ENCODE measurements at places on chromosomes 2 and 18. TPM values are rescaled to one million over a fixed set of nuclear protein-coding genes. Genes with fewer than 3 reads are reported as not detected.

DNA sequence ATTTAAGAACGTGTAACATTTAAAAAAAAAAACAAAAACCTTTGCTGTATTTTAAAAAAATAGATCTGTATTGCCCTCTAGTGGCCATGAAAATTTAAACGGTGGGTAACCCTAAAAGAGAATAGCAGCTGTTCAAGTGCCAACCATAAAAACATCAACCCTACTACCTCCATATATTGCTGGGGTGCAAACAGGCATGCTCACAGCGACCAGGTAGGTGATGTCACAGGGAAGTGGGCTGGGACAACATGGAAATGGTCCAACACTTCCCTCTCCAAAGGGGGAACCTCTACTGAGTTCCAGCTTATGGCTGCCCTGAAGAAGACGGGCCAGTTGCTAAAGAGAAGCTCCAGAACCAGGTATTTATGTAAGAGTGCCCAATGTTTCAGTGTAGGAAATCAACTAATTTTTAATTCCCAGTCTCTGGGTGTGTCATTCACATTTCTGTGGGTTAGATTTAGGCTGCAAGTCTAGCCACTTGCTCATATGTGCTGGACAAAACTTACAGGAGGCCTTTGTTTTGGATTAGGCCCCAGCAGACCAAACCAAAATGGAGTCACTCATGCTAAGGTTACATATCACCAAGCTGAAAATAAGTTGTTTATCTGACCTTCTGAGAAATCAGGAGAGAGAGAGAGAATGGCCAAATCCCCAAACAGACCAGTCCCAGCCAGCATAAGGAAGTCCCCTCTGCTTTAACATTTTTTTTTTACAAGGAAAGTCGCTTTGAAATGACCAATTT lies 54.5 kb downstream of the SKA1 start:
- DNase-seq: peak; percentile 76

- DNase-seq: peak; percentile 12
Observed at GRCh38 chr18:60978338-60978737, 354.9 kb upstream of the CDH20 start.

DNA sequence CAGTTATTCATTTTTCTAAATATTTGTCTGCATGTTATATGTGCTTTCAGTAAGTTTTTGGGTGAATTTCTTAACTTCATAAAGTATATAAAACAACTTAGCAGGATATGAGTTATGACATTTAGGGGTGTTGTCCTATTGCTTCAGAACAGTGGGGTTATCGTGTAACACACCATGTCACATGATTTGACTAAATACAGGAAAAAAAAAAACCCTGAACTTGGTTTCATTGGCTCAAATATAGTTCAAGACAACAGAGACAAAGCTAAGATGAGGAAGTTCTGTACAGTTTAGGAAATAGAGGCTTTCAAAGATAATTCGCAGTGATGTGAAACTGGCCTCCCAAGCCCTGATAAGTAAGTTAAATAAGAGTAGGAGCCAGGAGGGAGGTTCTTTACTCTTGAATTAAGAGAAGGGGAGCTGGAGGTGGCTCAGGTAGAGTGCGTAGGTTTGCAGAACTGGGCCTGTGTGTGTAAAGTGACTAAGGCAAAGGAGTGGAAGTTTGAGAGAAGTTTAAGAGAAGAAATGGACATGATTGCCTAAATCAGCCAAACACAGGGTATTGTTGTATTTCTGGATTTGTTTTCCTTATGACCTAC lies 53.9 kb downstream of the LIMS1 start:
- DNase-seq: no peak

GRCh38 chr2:231047274-231047922 lies 9.3 kb upstream of the PSMD1 start:
- no peak for DNase-seq

DNA sequence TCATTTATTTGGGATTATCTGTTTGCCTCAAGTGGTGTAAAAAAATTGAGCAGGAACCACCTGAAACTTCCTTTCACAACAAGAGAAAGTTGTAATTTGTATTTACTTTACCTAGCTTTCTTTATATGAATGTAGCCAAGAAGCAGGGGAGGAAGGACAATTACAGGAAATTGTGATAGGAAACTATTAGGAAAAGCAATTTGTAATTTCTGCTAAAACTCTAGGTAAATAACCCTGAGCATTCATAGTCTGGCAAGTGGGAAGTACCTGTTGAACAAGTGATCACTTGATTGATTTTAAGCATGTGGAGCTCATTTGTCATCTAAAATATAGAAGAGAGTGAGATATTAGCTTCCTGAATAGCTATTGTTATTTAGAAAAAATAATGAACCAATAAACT lies 5.0 kb downstream of the TFPI start:
- no peak for DNase-seq

Gene ACTR3
- 63.7 TPM for polyA plus RNA-seq

Gene CCDC141
- 11.7 TPM for polyA plus RNA-seq

Gene ITGA4
- 1.2 TPM for polyA plus RNA-seq

Gene PAIP2B
- polyA plus RNA-seq: 7.6 TPM

Gene C1GALT1C1L
- 0.99 TPM for polyA plus RNA-seq

Gene ST8SIA3
- 1.3 TPM for polyA plus RNA-seq
